ENCODE measurements at places on chromosomes 6 and 20. TPM values are rescaled to one million over a fixed set of nuclear protein-coding genes. Genes with fewer than 3 reads are reported as not detected.
A peak's percentile ranks its signal among the peaks of the same experiment; 100 is the strongest.

Gene ZNF311
- 1.7 TPM for total RNA-seq

GRCh38 chr20:53099856-53100255 lies 127.7 kb downstream of the TSHZ2 start:
- H3K4me3 ChIP-seq = no peak overlapping the region
- no peaks in the 10 kb centered on the region for H3K36me3 ChIP-seq
- peaks cover 5% of the 10 kb centered on the region for H3K4me1 ChIP-seq

GRCh38 chr20:43936805-43937204 lies 22.2 kb downstream of the TOX2 start:
- H3K36me3 ChIP-seq = no peaks in the 10 kb centered on the region
- no peak overlapping the region for H3K27ac ChIP-seq
- peaks cover 29% of the 10 kb centered on the region for H3K4me1 ChIP-seq
- H3K27me3 ChIP-seq = no peaks in the 10 kb centered on the region
- DNase-seq = no peak

GRCh38 chr20:13396022-13396421 lies 174.9 kb downstream of the ISM1 start:
- H3K27ac ChIP-seq = no peak overlapping the region
- no peaks in the 10 kb centered on the region for H3K27me3 ChIP-seq
- no peaks in the 10 kb centered on the region for H3K4me1 ChIP-seq
- no peaks in the 10 kb centered on the region for H3K36me3 ChIP-seq
- DNase-seq = peak; percentile 62
- H3K4me3 ChIP-seq = no peak overlapping the region

GRCh38 chr6:24902782-24903181 lies 33.0 kb downstream of the RIPOR2 start:
- H3K4me1 ChIP-seq = peaks cover 8% of the 10 kb centered on the region
- no peaks in the 10 kb centered on the region for H3K27me3 ChIP-seq
- H3K4me3 ChIP-seq = no peak overlapping the region
- peak overlapping the region; percentile 36 for H3K27ac ChIP-seq
- peak; percentile 88 for DNase-seq
- no peaks in the 10 kb centered on the region for H3K36me3 ChIP-seq

- no peaks in the 10 kb centered on the region for H3K4me1 ChIP-seq
- H3K4me3 ChIP-seq = no peak overlapping the region
- DNase-seq = peak; percentile 32
- peaks cover 3% of the 10 kb centered on the region for H3K27me3 ChIP-seq
- H3K36me3 ChIP-seq = no peaks in the 10 kb centered on the region
- H3K27ac ChIP-seq = no peak overlapping the region
Measured at GRCh38 chr6:18595774-18596530, 208.8 kb downstream of the RNF144B start.

- H3K4me3 ChIP-seq = no peak overlapping the region
- no peaks in the 10 kb centered on the region for H3K4me1 ChIP-seq
- H3K27me3 ChIP-seq = no peaks in the 10 kb centered on the region
- H3K36me3 ChIP-seq = no peaks in the 10 kb centered on the region
- DNase-seq = no peak
- no peak overlapping the region for H3K27ac ChIP-seq
Measured at GRCh38 chr20:62233684-62234083, 4.6 kb upstream of the OSBPL2 start.

DNA sequence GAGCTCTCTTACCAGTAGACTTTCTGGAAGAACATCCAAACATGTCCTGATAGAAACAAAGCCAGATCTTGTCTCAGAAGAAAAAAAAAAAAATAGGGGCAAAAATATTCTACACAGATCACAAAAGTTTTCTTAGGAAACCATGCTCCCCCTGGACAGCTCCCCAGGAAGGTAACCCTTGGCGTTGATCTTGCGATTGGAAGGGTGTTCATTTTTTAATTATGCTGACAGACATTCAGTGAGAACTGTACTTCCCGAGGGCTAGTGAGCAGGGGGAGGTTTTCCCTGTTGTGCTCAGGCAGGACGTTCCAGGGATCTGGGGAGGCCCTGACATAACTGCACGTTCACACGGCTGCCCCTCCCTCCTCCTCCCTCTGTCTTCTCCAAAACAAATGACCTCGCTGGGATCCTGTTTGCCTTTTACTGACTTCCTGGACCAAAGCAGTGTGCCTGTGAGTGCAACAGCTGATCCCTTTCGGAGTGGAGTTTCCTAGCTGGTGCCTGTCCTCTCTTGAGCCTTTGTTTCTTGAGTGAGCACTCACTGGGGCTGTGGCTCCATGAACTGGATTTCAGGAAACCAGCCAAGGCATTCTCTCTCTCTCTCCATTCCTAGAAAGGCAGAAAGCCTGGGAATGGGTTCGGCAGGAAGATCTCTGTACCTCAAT lies 46.7 kb downstream of the MARCKS start:
- H3K27ac ChIP-seq = peak overlapping the region; percentile 0
- peaks cover 10% of the 10 kb centered on the region for H3K4me1 ChIP-seq
- no peaks in the 10 kb centered on the region for H3K36me3 ChIP-seq
- no peak overlapping the region for H3K4me3 ChIP-seq
- no peaks in the 10 kb centered on the region for H3K27me3 ChIP-seq
- peak; percentile 43 for DNase-seq

Gene IL17A
- total RNA-seq = not detected

Gene LAMA5
- total RNA-seq = 285 TPM

DNA sequence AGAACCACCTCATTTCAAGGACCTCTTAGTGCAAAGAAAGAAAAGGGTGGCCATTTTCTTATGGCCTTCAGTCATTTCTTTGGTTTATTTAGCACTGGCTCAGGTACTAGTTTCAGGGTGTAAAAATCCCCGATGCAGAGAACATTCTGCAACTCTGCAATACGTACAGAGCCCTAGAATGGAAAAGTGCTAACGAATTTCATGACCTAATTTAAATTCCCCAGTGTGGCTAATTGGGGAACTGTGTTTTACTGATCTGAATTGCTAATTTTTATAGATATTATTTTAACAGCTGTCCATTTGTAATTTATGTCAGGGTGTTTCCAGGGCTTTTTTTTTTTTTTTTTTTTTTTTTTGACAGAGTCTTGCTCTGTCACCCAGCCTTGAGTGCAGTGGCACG lies 160.7 kb downstream of the UST start:
- no peaks in the 10 kb centered on the region for H3K27me3 ChIP-seq
- H3K4me1 ChIP-seq = no peaks in the 10 kb centered on the region
- no peak for DNase-seq
- no peak overlapping the region for H3K4me3 ChIP-seq

DNA sequence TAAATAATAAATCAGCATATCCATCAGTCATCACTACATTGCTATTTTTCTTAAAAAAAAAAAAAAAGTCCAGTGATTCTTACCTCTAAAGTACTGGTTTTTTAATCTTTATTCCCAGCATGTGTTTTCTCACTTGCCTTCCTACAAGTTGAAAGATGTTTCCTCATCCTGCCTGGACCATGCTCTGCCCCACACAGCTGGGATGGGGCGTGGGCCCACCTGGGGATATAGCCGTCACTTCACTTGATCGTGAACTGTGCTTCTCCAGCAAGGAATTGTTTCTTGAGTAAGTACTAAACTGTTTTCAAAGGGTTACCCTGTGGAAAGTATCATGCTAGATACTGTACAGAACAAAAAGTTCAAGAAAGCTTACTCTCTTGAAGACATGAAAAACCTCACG lies 212.6 kb upstream of the HTR1E start:
- no peak for DNase-seq
- H3K36me3 ChIP-seq = no peaks in the 10 kb centered on the region
- H3K27me3 ChIP-seq = no peaks in the 10 kb centered on the region
- H3K27ac ChIP-seq = no peak overlapping the region
- no peaks in the 10 kb centered on the region for H3K4me1 ChIP-seq

GRCh38 chr6:33108307-33108706 lies 32.5 kb downstream of the HLA-DPB1 start:
- no peaks in the 10 kb centered on the region for H3K36me3 ChIP-seq
- H3K27ac ChIP-seq = no peak overlapping the region
- no peak overlapping the region for H3K4me3 ChIP-seq
- H3K27me3 ChIP-seq = peaks cover 23% of the 10 kb centered on the region

Gene RAET1L
- not detected for total RNA-seq

DNA sequence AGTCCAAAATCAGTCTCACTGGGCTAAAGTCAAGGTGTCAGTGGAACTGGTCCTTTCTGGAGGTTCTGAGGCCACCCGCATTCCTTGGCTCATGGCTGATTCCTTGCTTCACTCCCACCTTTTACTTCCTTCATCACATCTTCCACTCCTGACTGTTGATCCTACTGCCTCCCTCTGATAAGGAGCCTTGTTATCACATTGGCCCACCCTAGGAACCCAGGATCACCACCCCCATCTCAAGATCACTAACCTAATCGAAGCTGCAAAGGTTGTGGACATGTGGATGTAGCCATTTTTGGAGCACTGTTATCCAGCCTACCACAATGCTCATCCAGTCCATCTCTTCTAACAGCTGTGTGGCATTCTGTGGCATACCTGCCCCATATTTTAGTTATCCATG lies 87.2 kb downstream of the TNFAIP3 start:
- H3K4me1 ChIP-seq = no peaks in the 10 kb centered on the region
- no peak overlapping the region for H3K27ac ChIP-seq
- no peaks in the 10 kb centered on the region for H3K36me3 ChIP-seq
- H3K27me3 ChIP-seq = peaks cover 5% of the 10 kb centered on the region
- no peak for DNase-seq

Gene FOXA2
- total RNA-seq = not detected

Gene SRMS
- total RNA-seq = not detected

DNA sequence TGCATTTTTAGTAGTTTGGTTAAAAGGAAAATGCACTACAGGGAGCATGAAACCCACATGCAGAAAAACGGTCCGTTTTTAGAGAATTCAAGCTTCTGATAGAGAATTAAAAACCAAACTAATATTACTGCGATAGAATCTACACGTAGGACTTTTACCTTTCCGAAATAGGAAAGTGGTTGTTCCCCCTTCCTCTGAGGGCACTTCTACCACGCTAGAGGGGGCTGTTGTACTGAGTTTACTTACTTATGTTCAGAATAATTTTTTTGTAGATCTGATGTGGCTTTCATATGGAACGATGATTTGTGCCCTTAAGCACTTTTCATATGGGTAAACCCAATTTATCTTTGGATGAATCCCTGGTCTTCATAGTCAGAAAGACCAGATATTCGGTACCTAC lies 264.3 kb upstream of the PLN start:
- no peak overlapping the region for H3K4me3 ChIP-seq
- peaks cover 3% of the 10 kb centered on the region for H3K27me3 ChIP-seq
- no peak overlapping the region for H3K27ac ChIP-seq
- no peaks in the 10 kb centered on the region for H3K36me3 ChIP-seq

GRCh38 chr20:56773749-56774148 lies 144.6 kb downstream of the TFAP2C start:
- no peak overlapping the region for H3K27ac ChIP-seq
- peaks cover 11% of the 10 kb centered on the region for H3K4me1 ChIP-seq
- H3K27me3 ChIP-seq = peaks cover 3% of the 10 kb centered on the region
- H3K4me3 ChIP-seq = no peak overlapping the region
- no peaks in the 10 kb centered on the region for H3K36me3 ChIP-seq

- peak; percentile 87 for DNase-seq
- no peak overlapping the region for H3K4me3 ChIP-seq
- H3K27me3 ChIP-seq = no peaks in the 10 kb centered on the region
- H3K27ac ChIP-seq = peak overlapping the region; percentile 56
Measured at GRCh38 chr6:121823437-121823851, 388.0 kb downstream of the GJA1 start.

GRCh38 chr6:82869493-82869892 lies 196.1 kb downstream of the UBE3D start:
- no peaks in the 10 kb centered on the region for H3K36me3 ChIP-seq
- no peaks in the 10 kb centered on the region for H3K4me1 ChIP-seq
- no peaks in the 10 kb centered on the region for H3K27me3 ChIP-seq
- H3K27ac ChIP-seq = no peak overlapping the region
- DNase-seq = no peak

Gene SCRT2
- not detected for total RNA-seq

DNA sequence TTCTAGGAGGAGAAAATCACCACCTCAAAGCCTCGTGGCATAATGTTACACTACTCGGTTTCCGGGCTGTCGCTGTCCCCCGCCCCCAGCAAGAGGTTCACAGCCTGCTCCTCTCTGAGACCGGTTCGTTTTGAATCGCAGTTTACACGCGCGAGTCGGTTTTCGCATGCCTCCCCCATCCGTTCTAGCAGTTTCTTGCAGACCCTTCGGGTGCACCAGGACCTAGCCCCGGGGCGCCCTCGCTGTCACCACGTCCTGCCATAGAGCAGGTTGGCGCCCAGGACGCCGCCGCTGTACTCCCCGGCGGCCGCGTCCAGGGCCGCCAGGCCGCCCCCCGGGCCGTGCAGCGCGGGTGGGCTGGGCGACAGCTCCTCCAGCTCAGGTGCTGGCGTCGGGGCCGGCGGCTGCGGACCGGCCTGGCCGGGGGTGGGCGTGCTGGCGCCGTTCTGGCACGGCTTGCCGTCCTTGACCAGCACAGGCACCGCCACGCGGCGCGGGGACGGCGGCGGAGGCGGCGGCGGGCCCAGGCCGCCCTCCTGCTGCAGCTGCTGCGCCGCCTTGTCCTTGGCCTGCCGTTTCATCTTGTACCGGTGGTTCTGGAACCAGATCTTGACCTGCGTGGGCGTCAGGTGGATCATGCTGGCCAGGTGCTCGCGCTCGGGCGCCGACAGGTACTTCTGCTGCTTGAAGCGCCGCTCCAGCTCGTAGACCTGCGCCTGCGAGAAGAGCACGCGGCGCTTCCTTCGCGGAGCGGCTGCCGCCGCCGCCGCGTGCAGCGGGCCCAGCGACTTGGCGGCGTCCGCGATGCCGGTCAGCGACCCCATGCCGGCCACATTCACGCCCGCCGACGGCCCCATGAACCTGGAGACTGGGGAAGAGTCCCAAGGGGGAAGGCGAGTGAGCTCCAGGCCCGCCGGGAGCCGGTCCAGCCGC lies 1.4 kb downstream of the NKX2-4 start:
- DNase-seq = no peak
- H3K27me3 ChIP-seq = peaks cover 95% of the 10 kb centered on the region
- no peak overlapping the region for H3K27ac ChIP-seq
- no peaks in the 10 kb centered on the region for H3K36me3 ChIP-seq
- H3K4me3 ChIP-seq = no peak overlapping the region
- no peaks in the 10 kb centered on the region for H3K4me1 ChIP-seq

DNA sequence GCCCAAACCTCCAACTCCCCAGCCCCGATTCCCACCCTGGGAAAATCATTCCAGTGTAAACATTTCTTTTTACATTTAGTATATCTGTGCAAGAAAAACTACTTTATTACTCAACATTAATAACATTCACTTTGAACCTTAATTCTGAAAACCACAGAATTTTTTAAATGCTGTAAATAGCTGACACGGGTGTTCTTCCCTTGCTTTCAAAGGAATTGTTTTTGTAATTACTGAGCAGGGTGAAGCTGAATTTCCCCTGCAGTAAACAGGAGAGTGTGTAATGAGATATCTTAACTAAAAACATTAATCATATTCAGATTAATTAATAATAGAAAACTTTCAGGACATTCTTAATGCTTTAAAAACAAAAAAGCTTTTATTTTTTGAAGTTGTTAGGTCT lies 99.3 kb upstream of the CITED2 start:
- H3K4me3 ChIP-seq = peak overlapping the region; percentile 24
- H3K27me3 ChIP-seq = no peaks in the 10 kb centered on the region
- peaks cover 17% of the 10 kb centered on the region for H3K4me1 ChIP-seq
- H3K27ac ChIP-seq = no peak overlapping the region
- no peaks in the 10 kb centered on the region for H3K36me3 ChIP-seq

Gene SNX9
- 34.8 TPM for total RNA-seq
